Fibroblast of skin of abdomen (primary cell): ENCODE measurements at places on chromosomes 1 and 21.

DNA sequence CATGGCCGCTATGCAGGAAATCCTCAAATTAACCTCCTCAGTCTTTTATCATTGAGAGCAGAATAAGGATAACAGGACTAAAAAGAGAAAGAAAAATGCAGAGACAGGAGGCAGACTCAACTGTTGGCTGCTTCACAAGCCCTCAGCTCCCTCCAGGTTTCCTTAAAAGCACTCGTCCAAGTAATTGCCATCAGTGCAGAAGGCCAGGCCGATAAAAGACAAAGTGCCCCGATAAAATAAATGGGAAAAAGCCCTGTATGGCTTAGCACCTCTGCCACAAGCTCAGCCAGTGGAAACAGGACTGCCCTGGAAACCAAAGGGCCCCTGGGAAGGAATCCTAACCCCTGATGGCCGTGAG is 8.1 kb downstream of the S100A6 start:
- no peak for DNase-seq

- no peak for DNase-seq
These were observed 457.8 kb downstream of the PTPRC start for GRCh38 chr1:199096591-199096990.

DNA sequence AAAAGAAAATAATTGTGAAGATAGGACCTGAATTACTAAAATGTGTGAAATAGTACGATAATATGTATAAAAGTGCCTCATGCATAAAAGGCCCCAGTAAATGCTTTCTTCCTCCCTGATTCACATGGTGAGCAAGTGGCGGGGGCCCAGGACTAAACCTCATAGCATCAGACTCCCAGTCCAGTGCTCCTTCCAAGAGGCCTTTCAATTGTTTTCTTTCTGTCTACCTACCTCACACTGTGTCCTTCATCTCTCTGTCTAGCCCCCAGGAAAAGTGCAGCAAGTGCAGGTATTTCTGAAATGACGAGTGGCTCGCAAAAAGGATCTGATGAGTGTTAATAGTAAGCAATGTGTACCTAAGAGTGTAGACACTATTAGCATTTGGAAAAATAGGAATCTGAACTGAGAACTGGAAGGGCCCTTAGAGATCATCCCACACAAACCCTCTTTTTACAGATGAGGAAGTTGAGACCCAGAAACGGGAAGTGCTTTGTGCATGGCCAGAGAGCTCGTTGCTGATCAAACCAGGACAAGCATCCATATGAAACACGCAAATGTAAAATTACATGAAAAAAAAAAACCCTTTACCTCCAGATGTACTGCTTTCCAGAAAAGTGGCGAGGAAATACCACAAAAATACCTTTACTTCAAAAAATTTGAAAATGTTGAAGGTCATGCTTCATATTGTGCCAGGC is 118.2 kb upstream of the HOOK1 start:
- DNase-seq: no peak

DNA sequence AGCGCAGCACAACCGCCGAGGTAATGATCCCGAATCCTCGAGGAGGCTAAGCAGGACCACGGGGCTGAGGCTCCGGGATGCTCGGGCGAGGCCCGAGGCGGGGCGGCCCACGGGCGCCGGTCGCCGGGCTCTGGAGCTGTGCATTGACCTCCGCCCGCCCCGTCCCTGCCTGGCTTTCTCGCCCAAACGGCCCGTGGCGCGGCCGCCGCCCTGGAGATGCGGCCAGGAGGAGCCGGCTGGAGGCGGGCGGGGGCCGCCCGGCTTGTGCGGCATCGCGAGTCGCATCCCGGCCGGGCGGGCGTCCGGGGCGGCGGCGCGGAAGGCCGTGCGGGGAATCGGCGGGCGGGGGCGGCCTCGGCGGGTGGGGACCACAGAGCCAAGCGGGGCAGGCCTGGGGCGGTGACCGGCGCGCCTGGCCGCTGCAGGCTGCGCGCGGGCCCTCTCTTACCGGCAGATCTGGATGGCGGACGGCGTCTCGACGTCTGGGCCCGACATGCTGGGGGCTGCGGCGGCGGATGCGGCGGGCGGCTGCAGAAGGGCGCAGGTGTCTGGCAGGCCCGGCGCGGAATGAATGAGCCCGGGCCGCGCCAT is 663 bp downstream of the ACOT7 start:
- no peak for DNase-seq

- no peak for DNase-seq
These were observed 40.2 kb downstream of the RGS2 start for GRCh38 chr1:192849011-192849410.
